Left renal cortex interstitium (tissue), 4 donors: ENCODE measurements at places on chromosomes 1 and 21. TPM values are rescaled to one million over a fixed set of nuclear protein-coding genes. Genes with fewer than 3 reads are reported as not detected.

The SYT2 gene
- polyA plus RNA-seq: 1.9 TPM

- DNase-seq: peak; percentile 25
These were observed at the start of gene KCNA2 for GRCh38 chr1:110605901-110606656. KCNA2 (minus strand) TSS chr1:110606358; CDS start chr1:110604782, 1,576 bp downstream.

DNA sequence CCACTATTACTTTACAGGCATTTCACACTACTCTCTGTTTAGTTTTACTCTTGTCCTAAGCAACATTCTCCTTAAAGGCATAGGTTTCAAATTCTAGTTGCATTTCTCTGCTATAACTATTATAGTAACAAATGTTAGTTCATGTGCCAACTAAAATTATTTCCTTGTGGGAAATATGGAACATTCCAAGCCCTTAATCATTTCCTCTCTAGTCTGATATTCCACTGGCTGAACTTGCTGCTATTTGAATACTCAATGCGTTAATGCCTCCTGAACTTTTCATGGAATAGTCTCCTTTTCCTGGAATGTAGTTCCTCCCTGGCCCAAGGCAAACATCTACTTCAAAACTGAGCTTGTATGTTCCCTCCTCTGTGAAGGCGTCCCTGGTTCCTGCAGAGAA lies 19.3 kb upstream of the TBX19 start:
- no peak for DNase-seq

GRCh38 chr1:190176776-190177175 lies 300.9 kb downstream of the BRINP3 start:
- no peak for DNase-seq

GRCh38 chr1:109799445-109799844 lies 35.7 kb upstream of the EPS8L3 start:
- DNase-seq: no peak

- no peak for DNase-seq
These were observed 96.4 kb downstream of the GLIS1 start for GRCh38 chr1:53642607-53643006.

DNA sequence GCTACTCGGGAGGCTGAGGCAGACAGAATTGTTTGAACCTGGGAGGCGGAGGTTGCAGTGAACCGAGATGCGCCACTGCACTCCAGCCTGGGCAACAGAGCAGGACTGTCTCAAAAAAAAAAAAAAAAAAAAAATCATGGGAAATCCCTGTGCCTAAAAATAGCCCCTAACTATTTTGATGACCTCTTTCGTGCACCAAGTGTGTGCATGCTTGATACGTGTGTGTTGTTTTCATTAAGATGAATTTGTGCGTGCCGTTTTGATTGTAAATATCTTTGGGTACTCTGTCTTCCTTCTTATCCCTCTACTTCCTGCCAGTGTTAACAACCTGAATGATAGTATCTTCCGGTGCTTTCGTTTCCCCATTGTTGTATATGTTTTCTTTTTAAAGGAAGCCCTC lies 9.8 kb downstream of the CACYBP start:
- no peak for DNase-seq

GRCh38 chr1:151710187-151710840 lies 6.3 kb downstream of the CELF3 start:
- no peak for DNase-seq

DNA sequence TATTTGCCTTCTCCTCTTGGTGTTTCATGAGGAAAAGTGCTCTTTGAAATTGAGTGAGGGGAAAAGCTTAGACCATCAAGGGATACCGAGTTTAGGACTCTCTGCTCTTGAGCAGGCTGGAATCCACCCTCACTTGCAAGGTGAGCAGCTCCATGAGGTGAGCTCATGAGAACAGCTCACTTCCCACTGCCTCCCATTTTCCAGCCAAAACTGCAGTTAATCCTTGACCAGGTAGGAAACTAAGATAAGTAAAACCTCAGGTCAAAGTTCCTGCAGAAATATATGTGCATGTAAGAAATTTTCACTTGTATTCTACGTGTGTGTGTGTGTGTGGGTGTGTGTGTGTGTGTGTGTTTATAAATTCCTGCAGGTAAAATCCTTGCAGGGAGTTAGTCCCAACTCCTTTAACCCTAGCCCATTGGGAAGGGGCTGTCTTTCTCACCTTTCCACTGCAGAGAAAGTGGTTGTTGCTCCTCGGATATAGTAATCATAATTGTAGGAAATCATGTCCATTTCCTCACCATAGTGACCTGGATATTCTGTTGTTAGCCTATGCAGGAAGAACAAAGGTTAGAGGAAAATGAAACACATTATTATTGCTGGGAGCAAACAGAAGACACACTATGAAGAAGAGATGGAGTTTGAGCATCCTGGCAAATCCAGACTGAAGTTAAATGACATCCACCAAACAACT lies 28.3 kb downstream of the DPT start:
- no peak for DNase-seq

The CXADR gene
- 34.0 TPM for polyA plus RNA-seq

The PRPF38A gene
- polyA plus RNA-seq: 87.9 TPM

DNA sequence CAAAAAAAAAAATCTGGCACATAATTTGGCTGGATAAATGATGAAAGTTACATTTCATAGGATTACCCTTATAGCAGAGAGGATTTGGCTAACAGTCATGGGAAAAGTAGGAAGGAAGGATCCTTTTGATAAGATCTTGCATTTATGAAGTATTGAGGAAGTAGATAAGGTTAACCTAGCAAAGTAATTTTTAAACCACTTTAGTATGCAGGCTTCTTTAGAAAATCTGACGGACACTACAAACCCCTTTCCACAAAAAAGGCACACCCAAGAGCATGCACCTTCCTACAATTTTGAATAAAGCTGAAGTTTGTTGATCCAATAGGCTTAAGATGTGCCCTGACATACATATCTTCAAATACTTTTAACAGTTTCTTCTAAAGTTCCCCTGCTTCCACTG lies 275.2 kb downstream of the GRIK1 start:
- no peak for DNase-seq

The HHAT gene
- 14.2 TPM for polyA plus RNA-seq

The SLC26A9 gene
- 0.14 TPM for polyA plus RNA-seq

The EXTL1 gene
- 1.5 TPM for polyA plus RNA-seq

The KIF26B gene
- 44.6 TPM for polyA plus RNA-seq

DNA sequence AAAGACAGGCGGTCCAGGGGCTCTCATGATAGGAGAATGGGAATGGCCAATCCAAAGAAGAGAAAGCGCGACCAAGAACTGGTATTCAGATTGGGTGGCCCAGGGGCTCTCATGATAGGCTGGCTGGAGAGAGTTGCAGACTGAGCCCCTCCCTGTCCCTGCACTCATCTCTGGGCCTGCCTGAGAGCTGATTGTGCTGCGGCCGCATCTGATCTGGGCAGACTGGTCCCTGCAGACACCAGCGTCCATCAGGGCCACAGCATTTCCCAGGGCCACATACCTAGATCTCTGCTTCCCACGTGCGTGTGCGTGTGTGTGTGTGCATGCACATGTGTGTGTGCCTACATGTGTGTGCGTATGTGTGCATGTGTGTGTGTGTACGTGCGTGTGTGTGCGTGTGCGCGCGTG lies 30.4 kb upstream of the MAN1C1 start:
- DNase-seq: no peak

DNA sequence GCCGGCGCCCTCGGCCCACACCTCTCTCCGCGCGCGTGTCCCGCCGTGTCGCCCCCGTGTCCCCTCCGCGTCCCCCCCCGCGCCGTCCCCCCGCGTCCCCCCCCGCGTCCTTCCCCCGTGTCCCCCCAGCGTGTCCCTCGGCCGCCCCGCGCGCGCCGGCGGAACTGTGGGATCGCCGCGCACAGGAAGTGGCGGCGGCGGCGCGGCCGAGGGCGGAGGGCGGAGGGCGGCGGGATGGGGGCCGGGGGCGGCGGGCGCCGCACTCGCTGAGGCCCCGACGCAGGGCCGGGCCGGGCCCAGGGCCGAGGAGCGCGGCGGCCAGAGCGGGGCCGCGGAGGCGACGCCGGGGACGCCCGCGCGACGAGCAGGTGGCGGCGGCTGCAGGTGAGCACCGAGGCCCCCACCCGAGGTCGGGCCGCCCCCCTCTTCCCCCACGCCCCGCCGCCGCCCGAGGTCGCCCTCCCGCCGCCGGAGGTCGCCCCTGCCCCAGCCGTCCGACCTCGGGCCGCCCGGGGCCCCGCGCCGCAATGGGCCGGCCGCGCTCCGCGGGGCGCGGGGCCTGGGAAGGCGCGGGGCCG lies at the start of gene AGPAT3:
Gene AGPAT3 (plus strand): TSS at position 262 of the 578 bp plus-strand sequence. CDS start 94,459 bp downstream, outside the sequence.
- no peak for DNase-seq

The SLFNL1 gene
- polyA plus RNA-seq: 0.24 TPM

- DNase-seq: no peak
These were observed 1.6 kb upstream of the NPHP4 start for GRCh38 chr1:5993556-5994491.

DNA sequence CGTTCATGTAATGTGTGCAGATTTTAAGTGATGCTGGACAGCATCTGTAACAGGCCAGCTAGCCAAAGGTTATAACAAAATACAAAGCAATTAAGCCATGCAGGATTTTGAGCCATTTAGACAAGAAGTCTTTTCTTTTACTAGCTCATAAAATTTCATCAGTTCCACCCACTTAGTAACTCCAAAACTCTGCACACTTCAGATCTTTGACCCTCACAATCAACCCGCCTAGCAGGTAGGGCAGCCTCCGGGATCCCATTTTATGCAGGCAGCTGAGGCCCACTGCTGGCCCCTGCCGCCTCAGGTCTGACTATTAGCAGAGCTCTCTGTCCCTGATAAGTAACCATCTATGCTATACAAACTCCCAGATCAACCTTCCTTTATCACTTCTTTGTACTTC lies 9.2 kb downstream of the LBR start:
- DNase-seq: no peak

The PLEKHO1 gene
- 41.4 TPM for polyA plus RNA-seq

DNA sequence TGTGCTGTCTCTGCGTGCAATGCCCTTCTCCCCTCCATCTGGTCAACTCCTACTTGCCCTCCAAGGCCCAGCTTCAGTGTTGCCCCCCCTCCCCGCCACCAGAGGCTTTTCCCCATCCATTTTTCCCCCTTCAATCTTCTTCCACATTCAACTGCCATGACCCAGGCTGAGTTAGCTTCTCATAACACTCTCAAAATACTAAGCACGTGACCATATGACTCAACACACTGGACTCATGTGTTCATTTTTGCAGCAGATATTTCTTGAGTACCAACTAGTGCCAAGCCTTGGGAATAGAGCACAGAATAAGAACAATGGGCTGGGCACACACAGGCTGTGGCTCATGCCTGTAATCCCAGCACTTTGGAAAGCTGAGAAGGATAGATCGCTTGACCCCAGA lies 132.1 kb downstream of the IGSF21 start:
- DNase-seq: no peak

The DISC1 gene
- 5.8 TPM for polyA plus RNA-seq

GRCh38 chr1:228974273-228974672 lies 239.0 kb downstream of the RHOU start:
- no peak for DNase-seq

GRCh38 chr1:29586991-29587745 lies 350.8 kb downstream of the PTPRU start:
- DNase-seq: no peak

DNA sequence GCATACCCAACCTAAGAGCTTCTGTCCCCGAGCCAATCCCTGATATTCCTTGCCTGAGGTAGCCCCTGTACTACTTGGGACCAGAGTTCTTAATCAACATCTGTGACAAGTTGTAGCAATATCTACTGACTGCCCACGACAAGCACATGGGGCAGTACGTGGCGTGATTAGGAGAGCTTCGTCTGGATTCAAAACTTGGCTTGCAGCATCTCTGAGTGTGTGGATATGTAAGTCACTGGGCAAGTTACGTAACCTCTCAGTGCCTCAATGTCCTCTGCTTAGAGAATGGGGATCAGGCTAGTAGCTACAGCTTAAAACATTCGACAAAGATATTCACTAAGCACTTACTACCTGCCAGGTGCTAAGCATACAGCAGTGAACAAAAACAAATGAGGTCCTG lies 5.0 kb downstream of the HSPG2 start:
- no peak for DNase-seq

DNA sequence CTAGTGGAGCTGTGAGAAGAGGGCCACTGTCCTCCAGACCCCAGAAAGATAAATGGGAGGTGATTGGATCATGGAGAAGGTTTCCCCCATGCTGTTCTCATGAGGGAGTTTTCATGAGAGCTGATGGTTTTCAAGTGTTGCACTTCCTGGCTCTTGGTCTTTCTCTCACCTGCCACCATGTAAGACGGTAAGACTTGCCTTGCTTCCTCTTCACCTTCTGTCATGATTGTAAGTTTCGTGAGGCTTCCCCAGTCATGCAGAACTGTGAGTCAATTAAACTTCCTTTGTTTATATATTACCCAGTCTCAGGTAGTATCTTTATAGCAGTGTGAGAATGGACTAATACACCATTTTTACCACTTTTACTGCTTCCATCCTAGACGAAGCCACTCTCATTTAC lies 27.6 kb downstream of the GPR88 start:
- no peak for DNase-seq

DNA sequence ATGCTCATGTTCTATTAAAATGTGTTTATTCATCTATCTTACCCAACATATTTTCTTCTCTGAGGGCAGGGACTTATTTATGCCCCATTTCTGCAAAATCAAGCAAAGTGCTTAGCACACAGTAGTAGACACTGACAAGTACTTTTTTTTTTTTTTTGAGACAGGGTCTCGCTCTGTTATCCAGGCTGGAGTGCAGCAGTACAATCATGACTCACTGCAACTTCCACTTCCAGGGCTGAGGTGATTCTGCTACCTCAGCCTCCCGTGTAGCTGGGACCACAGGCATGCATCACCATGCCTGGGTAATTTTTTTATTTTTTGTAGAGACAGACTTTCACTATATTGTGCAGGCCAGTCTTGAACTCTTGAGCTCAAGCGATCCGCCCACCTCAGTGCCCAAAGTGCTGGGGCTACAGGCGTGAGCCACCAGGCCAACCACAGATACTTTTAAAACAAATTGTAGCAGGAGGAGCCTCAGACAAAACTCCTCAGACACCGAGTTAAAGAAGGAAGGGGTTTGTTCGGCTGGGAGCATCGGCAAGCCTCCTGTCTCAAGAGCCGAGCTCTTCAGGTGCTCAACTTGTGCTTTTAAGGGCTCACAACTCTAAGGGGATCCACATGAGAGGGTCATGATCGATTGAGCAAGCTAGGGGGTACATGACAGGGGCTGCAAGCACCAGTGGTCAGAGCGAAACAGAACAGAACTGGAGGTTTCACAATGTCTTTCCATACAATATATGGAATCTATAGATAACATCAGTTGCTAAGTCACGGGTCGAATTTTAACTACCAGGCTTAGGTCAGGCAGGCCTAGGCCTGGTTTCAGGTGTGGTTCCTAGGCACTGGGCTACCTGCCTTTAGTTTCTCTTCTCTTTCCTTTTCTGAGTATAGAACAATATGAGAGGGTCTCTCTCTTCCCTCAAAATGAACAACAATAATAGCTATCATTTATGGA lies 5.7 kb upstream of the TMEM167B start:
- no peak for DNase-seq

The RIPPLY3 gene
- 2.3 TPM for polyA plus RNA-seq

The RNU1-2 gene
- polyA plus RNA-seq: not detected

GRCh38 chr1:200427744-200428143 lies 17.9 kb upstream of the ZNF281 start:
- DNase-seq: no peak

The GPR25 gene
- not detected for polyA plus RNA-seq

DNA sequence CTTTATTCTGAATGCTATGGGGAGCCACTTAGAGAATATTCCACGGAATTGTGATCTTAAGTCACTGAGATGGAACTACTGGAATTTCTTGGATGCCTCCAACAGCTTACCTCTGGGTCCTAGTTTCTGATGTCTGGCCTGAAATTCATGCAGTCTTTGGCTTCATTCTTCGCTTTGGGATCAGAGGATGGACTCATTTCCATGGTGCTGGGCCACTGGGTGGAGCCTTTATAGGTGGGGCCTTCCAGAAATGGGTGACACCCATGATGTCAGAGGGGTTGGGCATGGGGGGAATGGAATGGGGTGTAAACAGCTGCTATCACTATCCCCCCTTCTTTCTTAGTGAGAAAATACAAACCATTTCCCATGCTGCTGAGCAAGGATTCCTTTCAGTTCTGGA lies 73.7 kb upstream of the FGGY start:
- DNase-seq: no peak
